Activated T-helper 17 cell treated with anti-CD3 and anti-CD28 coated beads, Interleukin-2, amount 50 U/mL, for 72 hours (primary cell): ENCODE measurements at places on chromosomes 13 and 19. TPM values are rescaled to one million over a fixed set of nuclear protein-coding genes. Genes with fewer than 3 reads are reported as not detected.
A peak's percentile ranks its signal among the peaks of the same experiment; 100 is the strongest.

Gene KIR2DL4
- total RNA-seq = not detected

Gene FFAR1
- total RNA-seq = 0.42 TPM

Gene FBL
- total RNA-seq = 513 TPM

Gene ZNF536
- total RNA-seq = not detected

Gene WTIP
- 1.9 TPM for total RNA-seq

Gene BRSK1
- 6.3 TPM for total RNA-seq

Gene IL12RB1
- total RNA-seq = 54.5 TPM

DNA sequence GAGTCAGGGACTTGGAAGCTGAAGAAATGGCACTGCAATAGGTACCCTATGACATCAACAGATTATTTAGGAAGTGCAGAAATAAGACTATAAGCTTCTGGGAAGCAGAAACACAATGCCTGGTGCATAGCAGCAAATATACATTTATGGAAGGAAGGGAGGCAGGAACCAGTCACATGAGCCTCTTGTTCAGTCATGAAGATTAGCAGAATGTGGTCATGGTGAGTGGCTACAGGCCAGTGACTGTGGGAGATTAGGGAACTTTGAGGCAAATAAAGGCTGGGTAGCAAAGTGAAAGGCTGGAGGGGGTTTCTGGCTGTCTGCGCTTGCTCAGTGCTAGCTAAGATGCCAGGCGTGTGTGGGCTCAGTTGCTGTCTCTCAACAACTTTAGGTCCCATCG is 96.3 kb downstream of the EPSTI1 start:
- no peak for ATAC-seq

DNA sequence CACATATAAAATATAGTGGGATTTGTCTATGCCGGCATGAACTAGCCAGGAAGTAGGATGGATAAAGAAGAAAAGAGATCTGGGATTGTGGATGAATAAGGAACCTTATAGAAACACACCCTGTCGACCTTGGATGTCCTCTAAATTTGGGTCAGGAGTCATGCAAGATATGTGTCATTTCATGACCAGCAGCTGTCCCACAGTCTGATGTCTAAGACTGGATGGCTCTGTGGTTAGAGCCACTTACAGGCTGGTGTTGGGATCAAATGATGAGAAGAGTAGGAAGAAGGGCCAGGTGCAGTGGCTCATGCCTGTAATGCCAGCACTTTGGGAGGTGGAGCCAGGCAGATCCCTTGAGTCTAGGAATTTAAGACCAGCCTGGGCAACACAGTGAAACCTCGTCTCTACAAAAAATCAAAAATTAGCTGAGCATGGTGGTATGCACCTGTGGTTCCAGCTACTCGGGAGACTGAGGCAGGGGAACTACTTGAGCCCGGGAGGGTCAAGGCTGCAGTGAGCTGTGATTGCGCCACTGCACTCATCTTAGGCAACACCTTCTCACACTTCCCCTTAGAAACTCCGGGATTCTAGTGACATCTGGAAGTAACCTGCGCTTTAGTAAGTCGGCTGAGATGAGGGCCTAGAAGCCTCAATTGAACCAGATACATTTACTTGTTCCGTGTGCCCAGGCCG is 30.8 kb downstream of the TMED1 start:
- peak; percentile 28 for ATAC-seq

DNA sequence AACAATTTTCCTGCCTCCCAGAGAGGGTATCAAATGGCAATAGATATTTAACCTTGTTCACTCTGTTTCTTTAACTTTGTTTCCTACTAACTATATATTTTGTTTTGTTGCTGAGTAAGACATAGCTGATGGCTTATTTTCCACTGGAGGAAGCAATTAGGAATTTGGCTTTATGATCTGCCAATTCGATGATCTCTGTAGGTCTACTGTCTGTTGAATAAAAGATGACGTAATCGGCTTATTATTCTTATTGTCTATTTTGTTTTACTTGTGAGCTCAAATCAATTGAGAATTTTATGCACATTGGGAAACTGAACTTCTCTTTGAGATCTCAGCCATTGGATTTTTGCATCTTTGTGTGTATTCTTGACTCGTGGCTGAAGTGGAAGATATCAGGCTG is 862.6 kb downstream of the EFNB2 start:
- no peak for ATAC-seq

DNA sequence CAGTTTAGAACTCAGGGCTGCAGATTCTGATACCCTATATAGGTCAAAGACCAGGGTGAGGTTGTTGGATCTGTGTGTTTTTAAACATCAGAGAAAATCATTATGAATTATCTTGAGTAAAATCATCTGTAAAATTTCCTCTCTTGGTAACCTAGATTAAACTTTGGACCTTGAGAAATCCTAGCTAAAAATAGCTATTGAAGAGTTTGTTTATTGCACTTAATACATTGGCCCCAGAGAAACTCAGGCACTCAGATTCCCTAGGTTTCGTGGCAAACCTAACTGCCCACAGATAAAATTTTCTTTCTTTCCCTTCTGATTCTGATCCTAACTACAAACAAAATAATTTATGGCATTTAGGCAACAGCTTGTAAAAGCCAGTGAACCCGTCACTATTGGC is 102.3 kb downstream of the GPC6 start:
- no peak for ATAC-seq

GRCh38 chr13:107069108-107069776 is 501.3 kb upstream of the ARGLU1 start:
- no peak for ATAC-seq

DNA sequence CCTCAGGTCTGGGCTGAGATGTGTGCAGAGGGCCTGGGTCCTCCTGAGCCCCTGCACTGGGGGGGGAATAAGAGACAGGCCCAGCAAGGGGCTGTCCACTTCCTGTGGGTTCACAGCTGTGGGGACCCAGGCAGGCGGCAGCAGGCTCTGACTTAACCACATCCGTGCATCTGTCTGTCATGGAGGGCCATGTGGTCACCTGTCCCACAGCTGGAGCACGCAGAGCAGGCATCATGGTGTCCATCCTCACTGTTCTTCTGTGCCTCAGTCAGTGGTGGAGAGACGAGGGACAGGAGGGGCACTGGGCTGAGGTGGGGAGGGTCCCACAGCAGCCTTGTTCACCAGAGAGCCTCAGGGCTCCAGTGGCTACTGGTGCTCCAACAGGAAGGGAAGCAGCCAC is 16.3 kb upstream of the KIR3DL3 start:
- ATAC-seq = peak; percentile 21

DNA sequence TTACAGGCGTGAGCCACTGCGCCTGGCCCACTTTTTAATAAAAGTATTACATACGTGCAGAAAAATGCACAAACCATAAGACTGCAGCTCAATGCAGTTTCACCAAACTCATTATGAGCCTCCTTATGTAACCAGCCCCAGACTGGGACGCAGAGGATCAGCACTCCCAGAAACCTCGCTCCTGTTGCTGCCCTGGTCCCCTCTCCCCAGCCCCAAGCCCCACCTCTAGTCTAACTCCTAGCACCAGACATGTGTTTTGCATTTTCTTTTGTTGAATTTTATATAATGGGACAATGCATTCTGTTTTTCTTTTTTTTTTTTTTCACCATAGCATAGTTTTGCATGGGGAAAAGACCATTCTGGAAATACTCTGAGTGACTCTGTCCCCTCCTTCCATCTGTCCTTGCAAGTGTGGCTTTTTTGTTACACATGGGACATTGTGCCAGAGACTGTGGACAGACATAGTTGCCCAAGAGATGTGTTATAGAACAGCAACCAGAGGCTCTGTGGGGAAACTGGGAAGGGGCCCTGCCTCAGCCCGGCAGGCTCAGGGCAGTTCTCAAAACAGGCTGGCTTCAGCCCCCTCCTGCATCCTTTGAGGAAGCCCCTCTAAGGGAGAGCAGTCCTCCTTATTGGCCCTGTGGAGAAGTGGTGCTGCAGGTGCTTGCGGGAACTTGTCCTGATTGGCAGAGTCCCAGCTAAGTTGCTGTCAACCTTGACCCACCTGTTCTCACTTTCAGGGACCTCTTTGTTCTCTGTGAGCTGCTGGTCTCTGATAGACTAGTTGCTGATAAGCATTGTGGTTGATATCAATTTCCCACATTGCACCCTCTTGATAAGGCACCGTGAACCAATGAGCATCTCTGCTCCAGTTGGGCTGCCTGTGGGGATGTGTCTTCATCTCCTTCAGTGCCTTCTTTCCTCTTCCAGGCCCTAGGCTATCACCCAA is 13.8 kb upstream of the OLFM4 start:
- ATAC-seq = no peak

DNA sequence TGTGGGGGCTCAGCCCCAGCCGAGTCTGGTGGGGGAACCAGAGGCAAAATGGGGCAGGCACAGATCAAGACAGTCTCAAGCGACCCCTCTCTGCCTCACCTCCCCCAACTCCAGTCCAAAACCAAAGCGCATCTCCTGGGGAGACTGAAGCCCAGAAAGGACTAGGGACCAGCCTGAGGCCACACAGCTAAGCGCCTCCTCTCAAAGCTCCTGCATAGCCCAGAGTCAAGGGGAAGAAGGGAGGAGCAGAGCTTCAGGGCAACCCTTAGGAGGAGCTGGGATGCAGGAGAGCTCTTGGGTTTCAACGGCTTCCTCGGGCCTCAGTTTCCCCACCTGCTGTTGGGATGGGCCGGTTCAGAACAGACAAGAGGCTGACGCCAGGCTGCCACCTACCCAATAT is 19.9 kb upstream of the SEMA6B start:
- no peak for ATAC-seq
